NCI-H510A treated with DMSO at 0.1 percent for 48 hours (cell line): ENCODE measurements at places on chromosomes 2 and 18.

GRCh38 chr2:136207665-136208064, 89.7 kb upstream of the CXCR4 start:
- DNase-seq, result no peak

DNA sequence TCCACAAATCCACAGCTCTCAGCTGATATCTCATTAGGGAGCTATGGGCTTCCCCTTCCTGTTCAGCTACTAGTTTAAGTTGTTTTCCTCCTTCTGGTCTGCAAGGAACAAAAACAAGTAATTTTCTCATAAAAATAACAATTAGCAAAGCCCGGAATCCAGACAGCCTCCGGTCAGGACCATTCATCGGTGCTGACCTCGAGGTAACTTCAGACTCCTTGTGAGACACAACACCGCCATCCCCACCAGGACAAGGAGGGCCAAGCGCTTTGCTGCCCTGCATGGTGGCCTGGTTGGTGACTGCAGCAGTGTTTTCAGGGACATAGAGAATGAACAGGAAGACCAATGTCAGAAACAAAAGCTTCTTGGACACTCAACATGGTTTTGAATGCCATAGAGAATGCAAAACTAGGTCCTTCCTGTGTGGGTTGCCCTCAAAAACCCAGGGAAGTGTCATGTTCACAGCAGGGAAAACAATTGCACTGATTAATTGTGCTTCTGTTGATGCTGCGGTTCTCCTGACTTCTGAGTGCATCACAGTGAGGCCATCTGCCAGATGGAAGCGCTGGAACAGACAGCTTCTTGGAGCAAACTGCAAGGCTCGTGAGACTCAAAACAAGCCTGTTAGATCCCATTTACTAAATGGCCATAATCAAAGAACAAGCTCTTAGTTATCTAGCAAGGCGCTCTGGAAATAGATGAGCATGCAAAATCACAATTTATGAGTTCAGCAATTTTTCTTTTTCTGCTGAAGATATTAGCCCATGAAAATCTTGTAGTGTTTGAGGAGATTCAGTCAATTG, 77.1 kb downstream of the HS1BP3 start:
- no peak for DNase-seq

DNA sequence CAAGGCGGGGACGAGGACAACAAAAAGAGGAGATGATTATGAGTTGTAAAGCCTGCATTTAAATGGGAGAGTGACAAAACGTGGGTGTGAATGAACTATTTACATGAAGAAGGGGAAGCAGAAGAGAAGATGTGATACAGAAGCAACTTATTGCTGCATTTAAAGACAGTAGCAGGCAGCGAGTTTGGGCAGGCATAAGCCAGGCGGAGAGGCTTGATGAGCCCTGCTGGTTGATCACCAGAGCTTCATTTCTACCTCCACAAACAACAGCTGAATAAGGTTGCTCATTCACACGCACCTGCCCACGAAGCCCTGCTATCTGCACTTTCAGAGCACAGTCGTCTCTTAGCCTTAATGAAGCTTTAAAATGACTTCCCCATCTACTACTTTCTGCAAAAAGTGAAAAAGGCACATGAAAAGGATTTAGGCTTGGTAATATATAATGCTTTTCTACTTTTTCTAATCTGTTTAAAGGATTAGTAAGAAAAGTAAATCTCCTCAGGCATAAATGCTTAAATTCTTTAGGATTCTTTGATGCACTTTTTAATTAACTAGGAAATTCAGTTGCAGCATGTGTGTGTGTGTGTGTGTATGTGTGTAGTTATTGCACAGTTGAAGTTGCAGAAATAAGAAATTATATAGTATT, 3.1 kb downstream of the SLC38A11 start:
- DNase-seq, result no peak

DNA sequence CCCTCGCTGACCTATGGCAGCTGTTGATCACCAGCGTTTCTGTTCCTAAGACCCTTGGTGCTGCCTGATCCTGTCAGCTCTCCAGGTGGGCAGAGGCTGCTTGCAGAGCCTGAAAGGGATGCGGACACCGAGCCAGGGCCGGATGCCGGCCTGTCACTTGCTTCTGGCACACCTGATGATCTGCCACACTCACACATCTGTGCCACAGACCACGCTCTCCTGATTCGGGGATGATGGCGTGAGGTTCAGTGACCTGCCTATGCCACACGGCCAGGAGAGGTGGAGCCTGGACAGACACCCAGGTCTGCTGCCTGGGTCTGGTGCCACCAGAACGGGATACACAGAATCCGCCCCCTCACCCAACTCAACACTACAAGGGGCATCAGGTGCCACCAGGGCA, 129.4 kb upstream of the GLI2 start:
- DNase-seq, result no peak

- no peak for DNase-seq
Measured at GRCh38 chr2:233061591-233062450, 1.7 kb downstream of the INPP5D start.

- DNase-seq, result no peak
Measured at GRCh38 chr2:3981446-3981987, 278.1 kb downstream of the DCDC2C start.

DNA sequence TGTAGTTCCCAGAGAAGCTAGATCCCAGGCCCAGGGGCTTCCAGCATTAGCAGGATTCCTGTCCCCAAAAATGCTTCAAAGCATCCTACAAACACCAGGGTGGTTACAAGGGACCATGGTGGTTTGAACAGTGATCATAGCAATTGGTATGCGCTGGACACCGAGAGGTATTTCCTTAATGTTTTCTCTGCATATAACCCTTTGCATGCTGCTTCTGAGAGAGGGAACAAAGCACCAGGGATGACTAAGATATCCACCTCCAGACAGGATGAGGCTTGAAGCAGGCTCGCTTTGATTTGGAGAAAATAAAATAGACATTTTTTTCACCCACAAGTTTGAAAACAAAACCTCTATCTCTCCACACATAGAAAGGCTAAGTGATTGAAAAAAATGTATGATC, 50.5 kb upstream of the TSPYL6 start:
- DNase-seq, result no peak

- no peak for DNase-seq
Measured at GRCh38 chr2:199477277-199477834, 19.6 kb upstream of the SATB2 start.

DNA sequence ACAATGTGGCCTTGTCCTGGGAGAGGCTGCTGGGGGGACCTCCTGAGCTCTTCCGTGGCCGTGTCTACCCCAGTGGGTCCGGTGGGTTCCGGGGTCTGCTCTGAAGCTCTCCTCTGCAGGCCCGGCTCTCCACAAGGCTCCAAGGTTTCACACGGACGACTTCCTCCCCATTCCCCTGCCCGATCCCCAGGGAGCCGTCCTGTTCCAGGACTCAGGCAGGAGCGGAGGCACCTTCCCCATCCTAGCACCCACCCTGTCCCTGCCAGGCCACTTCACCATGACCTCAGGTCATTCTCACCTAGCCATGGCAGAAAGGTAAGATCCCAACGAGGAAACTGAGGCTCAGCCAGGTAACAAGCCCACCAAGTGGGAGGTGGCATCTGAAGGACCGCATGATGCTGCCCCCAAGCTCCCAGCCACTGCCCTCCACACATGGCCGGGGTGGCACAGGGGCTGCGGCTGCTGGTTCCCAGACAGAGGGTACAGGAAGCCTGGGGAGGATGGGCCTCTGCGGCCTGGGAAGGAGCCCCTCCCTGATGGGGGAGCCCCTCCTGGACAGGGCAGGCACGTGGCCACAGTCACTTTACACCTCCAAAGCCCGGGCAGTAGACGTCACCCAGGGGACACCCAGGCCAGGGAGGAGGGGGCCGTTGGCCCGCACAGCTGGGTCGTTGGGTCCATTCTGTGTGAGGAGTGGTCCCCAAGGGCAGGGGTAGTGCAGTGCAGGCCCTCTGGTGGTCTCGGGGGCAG, 274.0 kb downstream of the NDUFA10 start:
- DNase-seq, result no peak

DNA sequence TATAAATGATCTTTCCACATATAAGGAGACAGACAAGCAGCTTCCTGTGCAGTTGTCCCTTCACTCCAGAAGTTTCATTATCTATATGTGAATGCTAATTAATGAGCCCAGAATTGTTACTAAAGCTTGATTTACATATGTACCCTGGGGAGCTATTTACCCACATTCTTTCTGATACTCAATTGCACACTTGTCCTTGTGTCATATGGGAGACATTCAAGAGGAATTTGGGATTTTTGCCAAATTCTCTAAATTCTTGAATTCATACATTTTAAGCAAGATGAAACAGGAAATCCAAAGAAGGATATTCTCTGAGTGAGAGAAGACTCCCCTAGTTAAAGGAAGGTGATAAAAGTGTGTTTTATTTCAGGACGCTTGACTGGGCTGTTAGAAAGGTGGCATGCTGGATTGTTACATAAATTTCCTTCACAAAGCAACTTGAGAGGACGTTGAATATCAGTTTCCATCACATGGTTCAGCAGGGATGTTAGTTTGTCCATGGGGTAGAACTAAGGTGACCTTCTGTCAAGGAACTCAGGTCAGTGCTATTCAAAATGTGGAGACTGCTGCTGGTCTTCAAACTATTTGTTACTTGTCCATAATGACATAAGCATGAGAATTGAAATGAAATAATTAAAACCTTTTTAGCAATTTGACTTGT, 368.2 kb downstream of the IRS1 start:
- no peak for DNase-seq

GRCh38 chr2:6535572-6535971, 330.1 kb downstream of the CMPK2 start:
- DNase-seq, result no peak

DNA sequence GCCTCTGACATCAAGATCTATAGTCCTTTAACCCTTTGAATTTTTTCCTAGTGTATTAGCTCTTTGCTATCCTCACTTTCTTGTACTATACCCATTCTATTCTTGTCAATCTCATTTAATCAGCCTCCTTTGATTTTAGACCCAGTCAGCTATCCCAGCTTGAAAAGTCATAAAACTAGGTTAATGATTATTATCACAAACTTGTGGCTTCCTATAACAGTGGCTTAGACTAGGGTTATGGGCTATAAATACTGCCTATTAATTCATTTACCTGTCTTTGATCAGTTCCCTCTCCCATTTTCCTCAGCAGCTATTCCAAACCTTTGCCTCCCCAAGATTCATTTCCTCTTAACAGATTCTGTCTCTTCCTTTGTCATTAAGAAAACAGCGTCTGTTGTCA, 174.8 kb downstream of the UBR3 start:
- no peak for DNase-seq

GRCh38 chr2:137118140-137118539, 352.8 kb downstream of the THSD7B start:
- DNase-seq, result no peak

- DNase-seq, result no peak
Measured at GRCh38 chr2:56565143-56565542, 381.4 kb downstream of the CCDC85A start.

GRCh38 chr2:62313449-62314227, 117.7 kb downstream of the B3GNT2 start:
- DNase-seq, result no peak

DNA sequence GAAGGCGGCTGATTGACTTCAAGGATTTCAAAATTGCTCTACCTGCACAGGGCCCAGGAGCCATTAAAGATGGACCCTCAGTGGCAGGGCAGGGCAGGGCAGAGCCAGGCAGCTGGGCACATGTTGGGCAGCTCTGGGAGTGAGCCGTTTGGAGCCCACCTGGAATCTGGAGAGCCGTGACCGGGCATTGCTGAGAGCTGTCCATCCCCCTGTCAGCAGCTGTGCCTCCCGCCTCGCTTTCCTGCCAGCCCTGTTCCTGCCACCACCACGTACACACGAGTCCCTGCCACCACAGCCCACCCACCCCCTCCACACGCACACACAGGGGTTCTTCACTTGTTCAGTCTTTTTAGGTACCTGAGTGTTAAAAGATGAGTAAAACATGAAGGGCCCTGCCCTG, 22.9 kb downstream of the ATOH8 start:
- DNase-seq, result no peak

GRCh38 chr2:37831081-37831780, 93.9 kb upstream of the RMDN2 start:
- no peak for DNase-seq

- no peak for DNase-seq
Measured at GRCh38 chr2:64478502-64479230, 24.7 kb downstream of the LGALSL start.

GRCh38 chr2:112140899-112141625, 2.9 kb downstream of the FBLN7 start:
- no peak for DNase-seq

DNA sequence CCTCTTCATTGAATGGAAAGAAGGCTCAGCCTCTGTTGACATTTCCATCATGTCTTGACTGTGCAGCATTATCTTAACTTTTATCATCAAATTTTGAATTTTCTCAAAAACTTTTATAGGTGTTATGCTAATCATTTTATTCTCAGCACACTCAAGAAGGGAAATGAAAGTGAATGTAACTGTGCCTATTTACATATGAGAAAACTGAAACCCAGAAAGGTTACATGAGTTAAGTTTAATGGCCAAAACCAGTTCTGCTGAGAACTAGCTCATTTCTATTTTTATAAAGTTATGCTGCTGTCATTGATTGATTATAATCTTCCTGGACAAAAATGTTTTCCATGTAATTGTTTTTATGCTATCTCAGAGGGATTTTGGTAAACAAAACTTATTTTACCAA, 618.8 kb upstream of the NRXN1 start:
- no peak for DNase-seq

DNA sequence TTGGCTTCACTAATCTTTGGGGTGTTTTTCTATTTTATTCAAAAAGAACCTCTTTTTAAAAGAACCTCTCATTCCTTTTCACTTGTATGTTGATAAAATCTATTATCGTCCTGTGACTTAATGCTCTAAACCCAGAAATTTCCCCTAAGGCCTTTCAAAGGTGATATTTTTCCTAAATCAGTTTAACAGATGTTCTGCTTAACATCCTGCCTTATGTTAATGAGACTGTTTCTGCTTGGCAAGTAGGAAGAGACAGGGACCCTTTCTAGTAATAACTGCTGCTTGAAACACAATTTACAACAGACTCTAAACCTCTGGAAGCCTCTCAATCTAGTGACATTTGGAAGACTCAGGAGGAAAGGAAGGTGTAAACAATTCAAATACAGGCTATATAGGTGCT, 128.8 kb downstream of the KCNJ3 start:
- no peak for DNase-seq

- DNase-seq, result no peak
Measured at GRCh38 chr18:32961538-32961937, 188.7 kb upstream of the KLHL14 start.

- DNase-seq, result no peak
Measured at GRCh38 chr2:163990541-163990940, 254.7 kb upstream of the FIGN start.

DNA sequence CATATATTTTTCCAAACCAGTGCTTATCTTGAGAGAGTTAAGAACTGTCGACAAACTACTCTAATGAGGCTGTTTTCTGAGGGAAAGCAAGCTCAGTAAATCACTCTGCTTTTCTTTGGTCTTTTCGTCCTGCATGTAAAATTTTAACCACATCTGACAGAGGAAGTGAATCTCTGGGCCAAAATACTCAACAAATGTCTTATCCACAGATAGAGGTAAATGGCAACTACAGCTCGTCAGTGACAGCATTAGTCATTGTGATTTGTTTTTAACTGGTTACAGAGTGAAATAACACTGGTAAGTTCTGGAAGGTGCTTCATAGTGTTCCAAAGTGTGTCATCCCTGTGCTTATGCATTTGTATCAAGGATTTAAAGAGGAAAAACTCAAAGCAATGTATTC, 82.6 kb upstream of the SLC8A1 start:
- DNase-seq, result no peak
